Tongue (tissue), 3 donors: ENCODE measurements at places on chromosomes 7 and 10. TPM values are rescaled to one million over a fixed set of nuclear protein-coding genes. Genes with fewer than 3 reads are reported as not detected.

TACR2 gene
- not detected for total RNA-seq

MET gene
- total RNA-seq: 23.3 TPM

NUTM2E gene
- 0.41 TPM for total RNA-seq

ORC5 gene
- 213 TPM for total RNA-seq

TMEM176B gene
- total RNA-seq: 27.5 TPM
